Neural crest cell (in vitro differentiated cells): ENCODE measurements at places on chromosomes 12 and 14.

DNA sequence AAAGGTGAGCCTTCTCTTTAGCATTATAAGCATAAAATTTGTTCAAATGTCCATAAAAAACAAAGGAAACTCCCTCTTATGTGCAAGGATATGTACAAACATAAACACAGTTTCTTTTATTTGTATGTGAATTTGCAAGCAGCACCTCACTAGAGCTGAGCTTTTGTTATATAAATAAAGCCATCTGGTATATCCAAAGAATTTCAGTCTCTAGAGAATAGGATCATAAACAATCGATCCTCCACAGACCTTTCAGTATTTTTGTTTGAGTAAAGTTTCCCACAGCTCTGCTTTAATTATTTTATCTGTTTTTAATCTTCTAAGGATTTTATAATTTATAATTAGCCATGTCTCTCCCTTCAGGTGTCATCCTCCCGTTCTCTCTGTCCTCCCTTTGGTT lies 89.2 kb downstream of the OTOGL start:
- no peak for DNase-seq

- DNase-seq: no peak
These were observed 13.8 kb upstream of the KANSL2 start for GRCh38 chr12:48695859-48696258.

DNA sequence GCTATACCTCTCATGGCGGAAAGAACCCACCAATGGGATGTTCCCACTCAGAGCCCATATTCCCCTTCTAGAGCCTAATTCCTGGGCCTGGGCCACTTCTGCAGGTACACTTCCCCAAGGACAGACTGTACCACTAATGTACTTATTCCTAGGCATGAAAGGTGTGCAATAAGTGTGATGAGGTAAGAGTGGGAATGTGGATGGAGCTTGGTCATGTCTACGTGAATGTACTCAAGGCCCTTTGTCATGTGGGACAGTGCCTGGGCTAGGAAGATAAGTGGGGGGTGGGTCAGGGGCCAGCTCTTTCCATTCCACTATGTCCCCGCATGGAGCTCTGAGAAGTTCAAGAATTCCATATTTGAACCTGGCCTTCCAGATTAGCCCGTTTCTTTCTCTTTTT lies 63.4 kb upstream of the FUT8 start:
- DNase-seq: no peak

GRCh38 chr14:62158779-62159178 lies 396.6 kb downstream of the SNAPC1 start:
- no peak for DNase-seq

DNA sequence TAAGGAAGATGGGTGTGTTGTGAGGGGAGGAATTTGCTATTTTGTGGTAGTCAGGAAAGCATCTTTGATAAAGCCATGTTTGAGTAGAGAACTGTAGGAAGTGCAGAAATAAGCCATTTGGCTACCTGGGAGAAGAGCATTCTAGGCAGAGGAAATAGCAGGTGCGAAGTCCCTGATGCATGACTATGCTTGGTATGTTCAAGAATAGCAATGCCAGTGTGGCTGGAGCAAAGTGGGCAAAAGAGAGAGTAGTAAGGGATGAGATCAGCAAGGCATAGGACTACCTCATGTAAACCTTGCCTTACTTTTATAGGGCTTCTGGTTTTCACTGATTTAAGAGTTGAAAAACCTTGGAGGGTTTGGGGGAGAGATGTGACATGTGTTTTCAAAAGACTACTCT lies 365.5 kb upstream of the GARIN6 start:
- DNase-seq: no peak

- no peak for DNase-seq
These were observed 93.1 kb downstream of the RMST start for GRCh38 chr12:97555547-97556187.

DNA sequence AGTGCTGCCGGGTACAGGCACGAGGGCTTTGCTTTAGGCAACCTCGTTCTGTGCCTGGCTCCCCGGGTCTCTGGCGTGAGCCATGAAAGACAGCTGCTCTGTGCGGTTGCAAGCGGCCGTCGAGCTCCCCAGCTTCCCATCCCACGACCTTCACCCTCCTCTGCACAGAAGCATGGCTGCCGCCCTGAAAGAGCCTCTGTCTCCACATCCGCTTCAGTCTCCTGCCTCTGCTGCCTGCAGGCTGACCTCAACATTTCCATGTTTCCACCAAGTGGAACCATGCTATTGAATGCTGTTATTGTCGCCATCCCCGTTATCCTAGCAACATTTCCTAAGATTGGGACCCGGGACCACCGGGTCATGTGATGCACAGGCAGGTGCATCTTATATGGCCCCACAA lies 57.1 kb downstream of the KDM2B start:
- DNase-seq: peak; percentile 19

DNA sequence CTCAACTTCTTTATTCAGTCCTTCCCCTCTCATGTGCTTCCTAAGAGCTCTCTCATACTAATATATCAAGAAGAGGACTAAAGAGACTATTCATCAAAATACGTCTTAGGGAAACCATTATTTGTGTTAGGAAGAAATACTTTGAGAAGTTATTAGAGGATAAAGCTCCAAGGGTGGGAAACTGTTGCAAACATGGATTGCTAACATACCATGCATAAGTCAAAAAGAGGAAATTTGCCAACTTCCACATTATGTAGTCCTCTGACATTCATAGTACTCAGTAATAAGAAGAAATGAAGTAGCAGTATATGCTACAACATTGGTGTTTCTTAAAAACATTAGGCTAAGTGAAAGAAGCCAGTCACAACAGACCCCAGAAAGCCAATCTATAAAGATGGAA lies 128.8 kb upstream of the CLEC14A start:
- DNase-seq: no peak

GRCh38 chr12:18206198-18206597 lies 55.1 kb upstream of the PIK3C2G start:
- no peak for DNase-seq

GRCh38 chr14:23294734-23295561 lies 7.7 kb downstream of the PPP1R3E start:
- DNase-seq: peak; percentile 49

GRCh38 chr14:57189070-57189469 lies 79.6 kb downstream of the EXOC5 start:
- DNase-seq: no peak

GRCh38 chr12:129296671-129297070 lies 443.4 kb downstream of the GLT1D1 start:
- no peak for DNase-seq

DNA sequence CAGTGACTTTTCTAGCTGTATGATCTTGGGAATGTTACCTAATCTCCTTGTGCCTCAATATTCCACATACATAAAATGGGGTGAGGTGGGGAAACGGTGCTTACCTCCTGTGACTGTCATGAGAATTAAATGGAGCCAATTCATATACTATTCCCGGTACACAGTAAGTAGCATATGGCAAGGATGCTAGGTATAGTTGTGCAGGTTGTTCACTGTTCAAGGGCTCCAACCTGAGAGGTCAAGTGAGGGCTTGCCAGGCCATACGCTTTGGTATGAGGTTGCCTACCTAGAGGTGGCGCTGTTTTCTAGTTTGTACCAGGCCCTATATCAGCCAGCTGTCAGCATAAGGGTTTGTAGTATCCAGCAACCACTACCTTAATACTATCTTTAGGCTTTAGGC lies 3.6 kb upstream of the BATF start:
- DNase-seq: no peak

GRCh38 chr14:20329355-20329754 lies 3.7 kb downstream of the CCNB1IP1 start:
- no peak for DNase-seq

DNA sequence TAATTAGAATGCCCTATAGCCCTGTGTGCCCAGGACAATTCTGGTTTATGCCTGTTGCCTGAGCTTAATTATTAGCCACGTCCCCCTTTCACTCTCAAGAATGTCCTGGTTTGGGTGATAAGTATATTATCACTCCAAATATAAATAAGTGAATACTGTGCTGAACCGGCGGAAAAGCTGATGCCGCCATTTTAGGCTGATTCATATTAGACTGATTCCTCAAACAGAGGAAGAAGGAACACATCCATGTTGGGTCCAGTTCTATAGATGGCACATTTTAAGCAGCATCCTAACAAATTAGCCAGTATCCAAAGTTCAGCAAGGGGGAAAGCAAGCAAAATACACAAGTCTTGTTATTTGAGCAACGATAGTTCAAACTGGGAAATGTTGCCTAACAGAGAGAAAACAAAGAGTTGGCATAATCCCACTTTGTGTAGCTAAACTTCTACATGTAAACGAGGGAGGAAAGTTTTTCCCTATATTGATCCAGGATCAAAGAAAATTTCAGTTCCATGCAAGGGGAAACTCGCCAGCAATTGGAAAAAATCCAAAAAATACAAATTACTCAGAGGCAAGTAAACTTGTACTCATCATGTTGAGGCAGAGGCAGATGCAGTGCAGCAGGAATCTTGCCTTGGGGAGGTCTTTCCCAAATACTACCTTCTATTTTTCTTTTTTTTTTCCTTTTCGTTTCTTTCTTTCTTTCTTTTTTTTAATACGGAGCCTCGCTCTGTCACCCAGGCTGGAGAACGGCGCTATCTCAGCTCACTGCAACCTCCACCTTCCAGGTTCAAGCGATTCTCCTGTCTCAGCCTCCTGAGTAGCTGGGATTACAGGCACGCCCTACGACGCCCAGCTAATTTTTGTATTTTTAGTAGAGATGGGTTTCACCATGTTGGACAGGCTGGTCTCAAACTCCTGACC lies 96.2 kb downstream of the ITPR2 start:
- no peak for DNase-seq

- DNase-seq: no peak
These were observed 724 bp downstream of the GTSF1 start for GRCh38 chr12:54472494-54473262.

DNA sequence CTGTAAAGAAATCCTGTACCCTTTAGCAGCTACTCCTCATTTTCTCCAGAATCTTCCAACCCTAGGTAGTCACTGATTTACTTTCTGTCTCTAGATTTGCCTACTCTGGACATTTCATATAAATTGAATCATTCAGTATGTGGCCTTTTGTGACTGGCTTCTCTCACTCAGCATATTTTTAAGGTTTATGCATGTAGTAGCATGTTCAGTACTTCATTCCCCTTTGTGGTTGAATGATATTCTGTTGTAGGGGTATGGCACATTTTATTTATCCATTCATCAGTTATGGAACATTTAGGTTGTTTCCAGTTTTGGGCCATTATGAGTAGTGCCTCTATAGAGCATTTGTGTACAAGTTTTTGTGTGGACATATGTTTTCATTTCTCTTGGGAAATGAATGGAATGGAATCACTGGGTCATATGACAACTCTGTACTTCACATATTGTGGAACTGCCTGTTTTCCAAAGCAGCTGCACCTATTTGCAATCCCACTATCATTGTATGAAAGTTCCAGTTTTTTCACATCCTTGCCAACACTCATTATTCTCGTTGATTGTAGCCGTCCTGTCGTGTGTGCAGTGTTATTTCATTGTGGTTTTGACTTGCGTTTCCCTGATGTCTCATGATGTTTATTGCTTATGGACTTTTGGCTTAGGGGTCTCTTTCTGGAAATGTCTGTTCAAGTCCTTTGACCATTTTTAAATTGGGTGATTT lies 57.2 kb downstream of the ATF7IP start:
- no peak for DNase-seq

DNA sequence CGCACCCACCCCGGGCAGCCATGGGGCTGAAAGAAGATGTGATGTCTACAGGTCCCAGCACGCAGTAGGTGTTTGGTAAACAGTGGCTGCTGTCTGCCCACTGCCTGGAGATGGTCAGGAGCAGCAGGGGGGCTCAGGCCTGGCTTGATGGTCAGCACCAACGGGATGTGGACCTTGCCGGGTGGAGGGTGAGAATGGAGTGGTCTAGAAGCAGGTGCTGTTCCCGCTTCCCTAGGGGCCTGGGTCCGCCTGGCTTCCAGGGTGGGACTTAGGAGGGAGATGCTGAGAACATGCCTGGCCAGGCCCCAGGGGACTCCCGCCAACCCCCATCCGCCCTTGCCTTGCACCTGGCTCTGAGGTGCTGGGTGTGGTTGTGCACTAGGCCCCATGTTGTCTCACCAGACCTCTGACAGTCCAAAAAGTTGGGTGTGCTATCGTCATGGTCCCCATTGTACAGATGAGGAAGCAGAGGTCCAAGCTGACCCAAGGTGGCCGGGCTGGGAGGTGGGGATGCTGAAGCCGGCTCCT lies 12.9 kb downstream of the FAM222A start:
- no peak for DNase-seq

DNA sequence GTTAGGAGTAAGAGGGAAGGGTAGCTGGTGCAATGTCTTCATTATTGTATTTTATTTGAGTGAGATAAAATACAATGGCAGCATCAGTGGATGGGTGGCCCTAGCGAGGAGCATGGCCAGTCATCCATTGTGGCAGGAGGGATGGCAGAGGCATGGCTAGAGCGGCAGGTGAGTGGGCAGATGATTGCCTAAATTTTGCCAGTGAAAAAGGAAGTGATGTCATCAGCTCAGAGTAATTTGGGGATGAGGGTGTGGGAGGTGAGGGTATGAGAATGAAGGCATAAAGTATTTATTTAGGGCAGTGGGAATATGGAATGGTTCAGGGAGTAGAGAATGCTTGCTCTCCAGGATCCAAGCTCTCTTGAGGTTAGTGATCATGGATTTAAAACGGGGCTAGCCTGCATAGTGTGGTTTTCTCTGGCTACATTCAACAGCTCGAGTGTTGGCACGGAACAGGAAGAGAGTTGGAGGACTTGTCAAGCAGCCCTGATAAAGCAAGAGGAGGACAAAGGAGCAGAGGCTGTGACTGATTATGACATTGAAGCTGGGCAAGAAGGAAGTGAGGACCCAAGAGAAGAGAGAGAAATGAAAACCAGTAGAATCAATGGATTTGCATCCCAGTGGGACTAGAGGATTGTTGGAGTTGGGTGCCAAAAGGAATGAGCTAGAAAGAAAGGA lies 18.7 kb upstream of the SERPINA6 start:
- DNase-seq: no peak

GRCh38 chr12:22121224-22121623 lies 75.2 kb downstream of the CMAS start:
- DNase-seq: no peak

- DNase-seq: no peak
These were observed 82.8 kb upstream of the RASSF8 start for GRCh38 chr12:25875661-25876060.

- no peak for DNase-seq
These were observed 9.6 kb upstream of the SNAPC1 start for GRCh38 chr14:61752626-61753025.

- no peak for DNase-seq
These were observed 572.6 kb upstream of the MDGA2 start for GRCh38 chr14:48247977-48248376.
